ENCODE measurements at places on chromosomes 11 and 22.

- DNase-seq = no peak
These were observed 126.3 kb downstream of the COMMD9 start for GRCh38 chr11:36162883-36163434.

DNA sequence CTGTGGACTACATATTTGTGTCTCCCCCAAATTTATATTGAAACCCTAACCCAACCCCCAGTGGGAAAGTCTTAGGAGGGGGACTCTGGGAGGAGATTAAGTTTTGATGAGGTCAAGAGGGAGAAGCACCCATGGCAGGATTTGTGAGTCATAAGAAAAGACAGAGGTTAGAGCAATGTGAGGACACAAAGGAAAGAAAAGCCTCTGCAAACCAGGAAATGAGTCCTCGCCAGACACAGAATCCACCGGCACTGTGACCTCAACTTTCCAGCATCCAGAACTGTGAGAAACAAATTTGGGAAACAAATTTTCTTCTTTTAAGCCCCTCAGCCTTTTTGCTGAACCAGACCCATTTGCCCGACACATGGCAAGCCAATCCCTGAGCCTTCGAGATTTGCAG is 397.0 kb downstream of the NTM start:
- no peak for DNase-seq

GRCh38 chr22:19679522-19680101 is 34.7 kb upstream of the SEPTIN5 start:
- no peak for DNase-seq

DNA sequence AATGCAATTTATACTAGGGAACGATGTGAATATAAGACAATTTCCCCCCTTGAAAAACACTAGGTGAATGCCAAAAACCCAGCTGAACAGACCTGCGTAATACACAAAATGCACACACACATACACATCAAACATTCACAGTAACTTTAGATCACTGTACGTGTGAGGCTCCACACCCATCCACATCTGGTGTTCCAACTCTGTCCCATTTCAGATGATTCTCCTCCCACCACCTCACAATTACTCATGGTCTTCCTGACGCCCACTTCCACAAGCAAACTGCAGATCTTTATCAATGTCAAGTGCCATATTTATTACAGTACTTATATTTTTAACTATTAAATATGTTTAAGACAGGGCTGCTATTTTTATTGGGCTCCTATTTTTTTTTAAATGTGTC is 57.8 kb upstream of the TENM4 start:
- DNase-seq = no peak

- no peak for DNase-seq
These were observed 10.8 kb downstream of the SUN2 start for GRCh38 chr22:38744981-38745380.

GRCh38 chr11:125289419-125290098 is 125.0 kb downstream of the PKNOX2 start:
- no peak for DNase-seq

GRCh38 chr11:104343578-104343977 is 179.6 kb upstream of the PDGFD start:
- DNase-seq = peak; percentile 29

- DNase-seq = no peak
These were observed 753.7 kb downstream of the NTM start for GRCh38 chr11:132123854-132124835.

GRCh38 chr11:43358279-43358800 is 380 bp upstream of the TTC17 start:
- DNase-seq = no peak

DNA sequence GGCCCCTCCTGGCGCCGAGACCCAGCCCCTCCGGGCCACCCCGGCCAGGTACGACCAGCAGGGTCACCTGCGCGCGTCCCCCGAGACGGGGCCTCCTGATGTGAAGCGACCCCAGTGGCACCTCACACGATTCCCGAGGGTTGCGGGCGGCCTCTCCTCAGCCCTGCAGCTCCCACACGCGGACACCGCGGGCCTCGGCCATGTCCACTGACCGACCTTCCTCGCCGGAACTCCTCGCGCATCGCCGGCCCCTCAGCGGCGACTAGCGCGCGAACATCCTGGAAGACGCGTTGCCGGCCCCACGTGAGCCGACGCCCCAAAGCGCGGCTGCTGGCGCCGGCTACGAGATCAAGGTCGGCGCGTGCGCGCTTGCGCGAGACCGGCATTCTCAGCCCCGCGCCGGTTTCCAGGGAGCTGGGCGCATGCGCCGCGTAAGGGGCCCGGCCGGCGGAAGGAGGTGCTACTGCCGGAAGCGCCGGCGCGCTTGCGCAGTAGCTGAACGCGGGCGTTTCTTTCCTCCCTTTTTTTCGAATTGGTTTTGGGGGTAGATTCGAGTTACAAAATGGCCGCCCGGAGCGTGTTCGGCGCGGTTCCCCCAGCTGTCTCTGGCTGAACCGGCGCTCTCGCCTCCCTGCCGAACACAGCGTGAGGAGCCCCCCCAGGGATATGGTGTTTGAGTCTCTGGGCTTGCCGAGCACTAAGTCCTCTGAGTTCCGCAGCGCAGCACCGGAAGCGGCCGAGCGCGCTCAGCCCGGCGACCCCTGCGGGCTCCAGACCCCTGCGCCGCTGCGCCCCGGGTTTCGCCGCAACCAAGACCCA is at the start of gene NUP50:
Gene NUP50, plus strand, starts transcription at position 475 of the 819 bp plus-strand sequence. CDS start 4,253 bp downstream, outside the sequence.
- DNase-seq = peak; percentile 89

GRCh38 chr22:25970374-25970911 is 198.8 kb upstream of the SEZ6L start:
- no peak for DNase-seq

DNA sequence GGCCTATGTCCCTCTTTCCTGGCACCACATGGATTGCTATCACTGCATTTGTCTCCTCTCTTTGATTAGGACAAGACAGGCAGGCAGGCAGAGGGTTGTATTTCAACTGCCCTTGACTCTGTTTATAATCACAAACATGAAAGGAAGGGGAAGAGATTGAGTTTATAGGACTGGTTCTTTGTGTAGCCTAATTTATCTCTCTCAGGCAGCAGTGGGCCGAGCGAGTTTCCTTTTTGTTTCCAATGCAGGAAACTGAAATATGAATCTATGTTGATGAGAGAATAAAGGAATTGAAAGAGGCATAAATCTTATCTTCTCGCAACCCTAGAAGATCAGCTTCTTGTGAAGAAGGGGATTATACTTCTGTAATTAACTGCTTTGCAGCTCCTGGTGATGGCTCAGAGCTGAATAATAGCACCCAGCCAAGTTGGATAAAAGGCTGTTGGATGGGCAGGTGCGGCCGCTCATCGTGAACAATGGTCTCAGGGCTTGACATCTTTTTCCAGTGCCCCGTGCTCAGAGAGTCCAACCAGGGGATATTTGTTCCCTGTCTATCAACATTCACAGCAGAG is 80.6 kb upstream of the SYT13 start:
- DNase-seq = no peak

GRCh38 chr11:116871248-116871647 is 33.8 kb upstream of the APOA1 start:
- no peak for DNase-seq

GRCh38 chr11:109306322-109306721 is 115.7 kb upstream of the C11orf87 start:
- DNase-seq = no peak

- DNase-seq = no peak
These were observed 50.5 kb downstream of the RBX1 start for GRCh38 chr22:41001722-41002122.

DNA sequence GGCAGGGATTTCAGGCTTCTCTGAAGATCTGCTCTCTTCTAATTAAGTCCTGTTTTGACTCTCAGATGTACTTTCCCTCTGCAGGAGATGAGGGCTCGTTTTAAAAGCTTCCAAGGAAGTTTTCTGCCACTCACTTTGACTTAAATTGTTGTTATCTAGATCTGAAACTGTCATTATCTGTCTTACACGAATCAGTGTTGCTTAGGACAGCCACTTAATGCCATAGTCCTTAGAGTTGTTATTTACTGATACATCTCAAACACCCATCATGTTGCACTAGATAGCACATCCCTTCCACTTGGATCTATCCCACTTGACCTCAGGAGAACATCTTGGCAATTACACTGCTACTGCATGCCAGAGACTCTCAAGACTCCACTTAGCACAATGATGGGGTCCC is 86.9 kb upstream of the FAT3 start:
- DNase-seq = no peak

DNA sequence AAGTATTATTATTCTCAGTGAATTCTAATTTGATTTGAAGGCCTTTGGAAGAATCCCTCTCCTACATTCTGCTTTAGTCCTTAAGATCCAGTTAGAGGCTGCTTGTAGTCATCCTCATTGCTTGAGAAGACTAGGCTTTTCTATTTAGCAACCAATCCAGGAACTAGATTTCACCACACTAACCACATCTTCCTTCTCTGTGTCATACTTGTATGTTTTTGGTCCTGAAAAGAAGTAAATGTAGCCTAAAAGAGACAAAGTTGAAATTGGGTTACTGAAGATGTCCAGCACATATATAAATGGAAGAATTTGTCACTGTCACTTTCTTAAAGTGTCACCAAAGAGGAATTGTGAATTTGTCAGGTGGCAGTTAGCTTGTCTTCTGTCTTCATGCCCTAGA is 46.6 kb upstream of the MMP7 start:
- DNase-seq = no peak
